Foreskin fibroblast (primary cell): ENCODE measurements at places on chromosomes 7 and 10.

DNA sequence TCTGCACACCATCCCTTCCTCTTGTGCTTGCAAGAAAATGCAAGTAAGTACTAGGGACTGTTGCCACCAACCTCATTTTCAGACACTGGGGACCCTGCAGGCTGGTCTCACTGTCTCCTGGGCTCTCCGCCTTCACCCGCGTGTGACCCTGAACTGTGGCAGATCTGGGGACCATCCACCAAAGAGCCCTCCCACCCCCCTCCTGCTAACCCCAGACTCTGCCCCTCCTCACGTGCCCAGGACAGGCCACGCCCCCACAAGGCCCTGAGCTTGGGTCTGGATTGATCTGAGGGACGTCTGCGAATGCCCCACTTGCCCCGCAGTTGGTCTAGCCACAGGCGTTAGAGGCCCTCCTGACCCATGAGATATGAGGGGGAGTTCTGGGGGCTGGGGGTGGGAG, 8.1 kb downstream of the CNPY1 start:
- no peak for DNase-seq

- DNase-seq, result no peak
Measured at GRCh38 chr10:125102821-125103220, 57.5 kb downstream of the CTBP2 start.

DNA sequence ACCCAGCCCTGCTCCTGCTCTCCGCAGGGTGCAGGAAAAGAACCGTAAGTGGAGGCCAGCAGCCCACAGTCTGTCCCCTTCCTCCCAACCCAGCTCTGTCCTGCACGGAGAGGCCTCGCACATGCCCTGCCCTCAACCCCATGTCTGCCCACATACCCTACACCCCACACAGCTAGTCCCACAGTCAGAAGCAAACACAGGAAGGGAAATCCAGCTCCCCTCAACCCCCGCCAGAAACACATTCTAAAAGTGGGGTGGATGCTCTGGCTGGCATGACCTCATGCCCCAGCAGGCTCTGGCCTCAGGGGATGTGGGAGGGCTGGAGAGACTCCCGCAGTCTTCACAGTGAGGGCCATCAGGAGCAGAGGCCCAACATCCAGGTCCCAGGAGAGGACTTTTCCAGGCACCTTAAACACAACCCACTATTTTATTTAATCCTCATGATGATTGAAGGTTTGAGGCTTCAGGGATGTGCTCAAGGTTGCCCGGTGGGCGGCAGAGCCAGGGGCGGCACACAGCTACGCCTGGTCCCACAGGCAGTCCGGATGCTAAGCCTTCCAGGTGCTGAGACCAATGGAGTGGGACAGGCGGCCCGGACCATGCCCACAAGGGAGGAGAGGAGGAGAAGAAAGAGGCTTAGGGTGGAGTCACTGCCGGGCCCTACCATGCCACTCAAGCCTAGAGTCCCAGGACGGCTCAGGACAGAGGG, 29.9 kb downstream of the CALML5 start:
- DNase-seq, result no peak

DNA sequence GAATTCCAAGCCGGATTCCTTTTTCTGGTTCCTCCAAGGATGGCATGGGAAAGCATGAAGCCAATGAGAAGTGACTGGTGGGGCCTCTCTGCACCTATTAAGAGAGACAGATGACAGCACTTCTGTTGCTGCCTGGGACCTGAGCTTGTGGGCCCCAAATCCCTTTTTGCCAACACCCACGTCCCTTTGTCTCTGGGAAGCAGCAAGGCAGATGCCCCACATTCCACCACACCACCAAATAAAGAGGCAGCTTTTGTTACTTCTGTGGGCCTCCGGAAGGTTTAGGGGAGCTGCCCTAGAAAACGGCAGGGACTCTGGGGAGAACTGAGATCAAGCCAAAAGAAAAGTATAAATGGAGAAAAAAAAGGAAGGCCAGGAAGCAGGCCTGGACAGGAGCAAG, 3.4 kb downstream of the CCDC136 start:
- DNase-seq, result no peak
